ENCODE measurements at places on chromosomes 3 and 15. TPM values are rescaled to one million over a fixed set of nuclear protein-coding genes. Genes with fewer than 3 reads are reported as not detected.

The BNC1 gene
- total RNA-seq, result 0.91 TPM

The SST gene
- total RNA-seq, result not detected

The SV2B gene
- total RNA-seq, result under 0.01 TPM

The GP9 gene
- not detected for total RNA-seq

The HGD gene
- 1.3 TPM for total RNA-seq

The IL5RA gene
- not detected for total RNA-seq

The PTX3 gene
- 1,136 TPM for total RNA-seq

The TMEM40 gene
- not detected for total RNA-seq

The XCR1 gene
- total RNA-seq, result not detected

The C3orf85 gene
- not detected for total RNA-seq

The UNC45A gene
- 109 TPM for total RNA-seq

The ST8SIA2 gene
- not detected for total RNA-seq

The WNT7A gene
- total RNA-seq, result not detected

The FAM3D gene
- total RNA-seq, result not detected

The SCN10A gene
- total RNA-seq, result under 0.01 TPM

The KLHL40 gene
- total RNA-seq, result not detected

The POLR2M gene
- total RNA-seq, result 308 TPM

The HRG gene
- total RNA-seq, result not detected

The EIF4G1 gene
- 496 TPM for total RNA-seq

The CCDC66 gene
- 12.9 TPM for total RNA-seq

The LRRIQ4 gene
- total RNA-seq, result 0.07 TPM

The PYGO1 gene
- total RNA-seq, result 10.1 TPM

The AP3S2 gene
- 52.9 TPM for total RNA-seq

The THRB gene
- total RNA-seq, result 0.83 TPM

The GOLGA8Q gene
- 1.1 TPM for total RNA-seq
